Activated T-helper 1 cell treated with anti-CD3 and anti-CD28 coated beads, Interleukin-2, amount 50 U/mL, for 16 hours (primary cell): ENCODE measurements at places on chromosomes 4 and X.

GRCh38 chrX:139642241-139642927 lies 65.6 kb downstream of the MCF2 start:
- DNase-seq: no peak

DNA sequence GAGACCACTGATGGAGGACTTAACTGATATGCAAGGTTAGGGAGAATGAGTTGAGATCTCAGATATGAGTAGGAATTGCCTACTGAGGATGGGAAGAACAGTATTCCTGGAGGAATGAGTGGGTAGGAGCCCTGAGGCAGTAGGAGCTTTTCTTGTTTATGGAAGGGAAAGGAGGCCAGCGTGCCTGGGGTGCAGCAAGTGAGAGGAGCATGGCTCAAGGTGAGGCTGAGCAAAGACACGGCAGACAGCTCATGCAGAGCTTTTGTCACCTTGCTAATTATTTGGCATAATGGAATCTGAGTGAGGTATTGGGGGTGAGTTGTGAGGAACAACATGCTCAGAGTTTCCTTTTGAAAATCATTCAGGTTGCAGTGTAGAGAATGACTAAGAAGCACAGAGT lies 65.3 kb upstream of the IBSP start:
- DNase-seq: no peak

DNA sequence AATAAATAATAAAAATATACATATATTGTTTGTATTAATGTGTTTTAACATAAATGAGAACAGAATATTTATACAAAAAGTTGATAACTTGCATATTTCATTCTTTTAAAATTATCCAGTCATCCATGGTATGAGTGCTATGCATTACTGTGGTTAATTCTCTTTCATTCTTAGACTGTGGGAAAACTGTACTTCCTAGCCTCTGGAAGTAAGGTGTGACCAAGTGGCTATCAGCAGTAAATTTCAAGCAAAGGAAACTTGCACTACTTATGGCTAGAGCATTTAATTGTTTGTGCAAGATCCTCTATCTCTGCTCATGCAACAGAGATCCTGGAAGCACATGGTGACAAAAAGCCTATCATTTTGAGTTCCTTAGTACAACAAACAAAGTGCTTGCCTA lies 1054.5 kb upstream of the PABPC4L start:
- DNase-seq: no peak

- DNase-seq: no peak
These were observed 126.5 kb downstream of the CBR4 start for GRCh38 chr4:168883513-168883912.

- no peak for DNase-seq
These were observed 30.0 kb upstream of the GALNT7 start for GRCh38 chr4:173138624-173139023.

- DNase-seq: no peak
These were observed 954.3 kb downstream of the PCDH7 start for GRCh38 chr4:31674313-31674947.

DNA sequence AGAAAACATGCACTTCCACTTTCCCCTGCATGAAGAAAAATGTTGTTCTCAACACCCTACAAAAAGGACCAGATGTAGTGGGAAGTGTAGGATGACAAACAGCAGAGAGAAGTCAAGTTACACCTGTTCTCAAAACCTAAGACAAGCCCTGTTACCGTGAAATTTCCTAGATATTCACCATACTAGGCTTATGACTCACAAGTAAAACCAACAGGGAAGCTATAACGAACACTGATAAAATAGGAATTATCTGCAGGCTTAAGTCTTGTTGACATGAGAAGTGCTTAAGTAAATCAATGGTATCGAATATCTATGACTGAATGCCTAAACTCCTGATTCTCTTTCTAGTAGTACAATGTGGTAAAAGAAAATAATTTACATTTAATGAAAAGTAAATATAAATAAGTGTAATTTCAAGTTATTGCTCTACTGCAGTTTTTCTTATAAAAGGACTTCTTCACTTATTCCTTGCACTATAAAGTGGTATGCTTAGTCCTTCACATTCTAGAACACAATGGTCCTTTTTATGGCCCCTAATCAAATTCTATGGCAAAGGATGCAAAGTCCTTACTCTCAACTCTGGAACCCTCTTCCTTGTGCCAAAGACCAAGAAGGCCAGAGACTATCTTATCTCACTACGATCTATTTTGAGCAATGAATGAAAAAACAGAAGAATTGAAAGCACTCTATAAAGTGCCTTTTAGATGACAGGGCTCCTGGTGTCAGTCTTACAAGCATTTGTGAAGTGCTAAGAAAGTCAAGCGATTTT lies 19.6 kb downstream of the AP1S2 start:
- no peak for DNase-seq

- no peak for DNase-seq
These were observed 229.0 kb downstream of the UGT8 start for GRCh38 chr4:114827651-114828050.

DNA sequence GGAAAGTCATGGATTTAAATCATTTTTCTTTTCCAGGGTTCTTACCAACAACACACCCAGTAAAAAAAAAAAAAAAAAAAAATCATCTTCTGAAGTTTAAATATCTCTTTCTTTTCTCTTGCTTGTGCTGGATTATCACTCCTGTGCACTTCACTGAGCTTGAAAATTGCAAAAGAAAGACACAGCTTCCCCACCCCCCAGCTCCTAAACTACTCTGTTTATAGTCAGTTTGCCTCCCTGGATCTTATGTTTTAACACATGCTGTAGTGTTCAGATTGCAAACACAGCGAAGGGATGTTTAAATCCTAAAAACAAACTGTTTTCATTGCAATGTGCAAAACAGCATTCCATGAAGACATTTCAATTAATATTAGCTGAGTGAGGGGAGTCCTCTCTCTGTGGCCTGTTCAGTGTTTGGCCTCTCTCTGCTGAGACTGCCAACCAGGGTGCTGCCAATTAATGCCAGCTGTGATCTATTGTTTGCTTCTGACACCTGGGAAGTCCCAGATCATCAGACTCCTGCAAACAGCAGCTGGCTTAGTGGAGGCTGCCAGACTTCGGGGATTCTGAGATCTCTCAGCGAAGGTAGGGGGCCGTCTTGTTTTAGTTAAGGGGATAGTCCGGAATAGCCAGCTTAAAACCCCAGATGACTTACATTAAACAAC lies 171.1 kb upstream of the PITX2 start:
- DNase-seq: no peak

GRCh38 chrX:18578546-18578945 lies 93.4 kb downstream of the RS1 start:
- DNase-seq: no peak

GRCh38 chr4:17876943-17877342 lies 66.2 kb downstream of the NCAPG start:
- no peak for DNase-seq

GRCh38 chrX:66043584-66043983 lies 3.7 kb upstream of the VSIG4 start:
- no peak for DNase-seq

- no peak for DNase-seq
These were observed 34.4 kb upstream of the COX18 start for GRCh38 chr4:73103799-73104503.

DNA sequence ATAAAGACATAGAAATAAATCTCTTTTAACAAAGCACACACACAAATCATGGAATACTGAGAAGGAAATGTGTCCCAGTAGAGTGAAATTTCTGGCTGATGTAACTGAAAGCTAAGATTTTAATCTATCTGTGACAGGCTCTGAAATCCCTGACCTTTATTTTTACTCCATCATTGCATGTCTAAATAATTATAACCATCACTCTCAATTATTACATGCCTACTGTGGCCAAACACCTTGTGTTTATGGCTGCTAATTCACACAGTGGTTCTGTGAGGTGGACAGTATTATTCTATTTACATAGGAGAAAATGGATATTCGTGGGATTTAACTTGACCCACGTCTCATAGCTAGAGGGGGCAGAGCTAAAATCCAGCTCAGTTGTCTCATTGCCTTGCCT lies 438.1 kb downstream of the TLL1 start:
- no peak for DNase-seq

DNA sequence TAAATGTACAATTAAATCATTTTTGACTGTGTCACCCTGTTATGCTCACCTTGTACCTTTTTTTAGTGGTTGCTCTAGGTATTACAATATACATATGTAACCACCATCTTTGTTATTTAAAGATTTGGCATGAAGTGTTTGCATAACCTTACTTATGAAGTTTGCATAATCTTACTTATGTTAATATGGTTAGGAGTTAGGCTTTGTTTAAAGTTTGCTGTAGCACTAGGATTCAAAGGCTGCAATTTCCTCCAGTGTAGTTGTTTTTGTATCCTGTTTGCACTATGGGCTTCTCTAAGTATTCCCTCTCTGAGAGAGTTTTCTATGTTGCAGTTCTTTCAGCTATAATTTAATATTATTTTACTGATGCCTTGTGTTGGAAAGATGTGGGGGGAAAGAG lies 15.0 kb upstream of the GSPT2 start:
- no peak for DNase-seq

DNA sequence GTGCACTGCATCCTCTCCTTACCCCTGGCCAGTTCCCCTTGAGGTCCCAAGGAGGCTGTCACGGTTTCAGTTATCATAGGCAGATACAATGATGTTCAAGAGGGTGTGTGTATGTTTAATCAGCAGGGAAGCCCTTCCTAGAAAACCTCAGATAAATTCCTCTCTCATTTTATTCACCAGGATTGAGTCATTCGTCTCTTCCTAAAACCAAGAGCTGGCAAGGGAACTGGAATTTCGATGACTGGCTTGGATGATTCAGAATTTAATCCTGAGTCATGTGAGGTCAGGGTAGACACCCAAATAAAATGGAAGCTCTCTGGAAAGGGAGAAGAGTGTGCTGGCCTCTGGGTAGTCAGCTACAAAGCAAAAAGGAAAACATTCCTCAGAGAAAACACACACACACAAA lies 106.2 kb upstream of the RAPGEF2 start:
- DNase-seq: no peak
